ENCODE measurements at places on chromosomes 2 and 18.

DNA sequence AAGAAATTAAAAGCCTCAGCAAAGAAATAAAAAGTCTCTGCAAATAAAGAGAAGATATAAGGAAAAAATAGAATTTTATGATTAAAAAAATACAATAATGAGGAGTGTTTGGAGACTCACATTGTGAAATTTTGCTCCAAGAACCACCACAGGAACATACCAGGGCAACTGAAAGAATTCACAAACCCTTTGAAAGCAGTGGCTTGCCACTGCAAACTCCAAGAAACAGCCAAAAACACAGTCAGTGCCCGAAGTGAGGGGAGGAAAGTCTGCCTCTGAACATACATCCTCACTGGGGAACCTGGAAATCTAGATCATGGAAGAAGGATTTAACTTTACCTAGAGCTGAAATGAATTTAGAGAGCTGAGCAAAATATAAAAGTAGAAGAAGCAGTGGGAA, 33.1 kb downstream of the EVA1A start:
- DNase-seq: no peak

- DNase-seq: no peak
Observed at GRCh38 chr2:80380736-80381135, 76.2 kb upstream of the LRRTM1 start.

- no peak for DNase-seq
Observed at GRCh38 chr2:19480673-19481072, 122.2 kb upstream of the OSR1 start.

DNA sequence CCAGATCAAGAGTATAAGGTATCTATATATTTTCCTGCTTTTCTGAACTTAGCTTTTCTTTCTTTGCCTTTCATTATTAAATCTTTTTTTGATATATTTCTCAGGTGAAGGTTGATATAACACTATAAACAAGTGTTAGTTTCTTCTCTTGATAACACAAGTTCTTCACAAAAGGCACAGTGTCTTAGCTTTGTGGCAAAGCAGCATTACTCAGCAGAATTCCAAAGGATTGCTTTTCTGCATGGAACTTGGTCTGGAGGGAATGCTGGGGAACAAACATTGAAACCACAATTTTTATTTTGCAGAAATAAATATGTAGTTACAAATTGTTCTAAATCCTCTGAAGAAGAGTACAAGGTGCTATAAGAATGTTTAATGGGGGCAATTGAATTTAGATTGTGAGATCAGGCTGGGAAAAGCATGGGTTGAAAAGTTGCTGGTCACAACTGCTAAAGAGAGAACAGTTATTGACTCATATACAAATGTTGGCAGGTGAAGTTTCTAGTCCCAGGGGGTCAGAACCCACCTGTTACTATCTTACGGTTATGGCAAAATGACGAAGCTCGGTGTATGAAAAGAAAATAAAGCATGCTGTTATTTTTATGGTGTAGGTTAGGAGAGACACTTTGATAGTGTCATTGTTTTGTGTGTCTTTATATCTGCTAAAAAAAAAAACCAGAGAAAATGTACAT, 68.2 kb downstream of the UBR3 start:
- no peak for DNase-seq

- no peak for DNase-seq
Observed at GRCh38 chr2:65458999-65459398, 26.6 kb upstream of the SPRED2 start.

- DNase-seq: no peak
Observed at GRCh38 chr2:138212434-138212833, 248.2 kb downstream of the HNMT start.

DNA sequence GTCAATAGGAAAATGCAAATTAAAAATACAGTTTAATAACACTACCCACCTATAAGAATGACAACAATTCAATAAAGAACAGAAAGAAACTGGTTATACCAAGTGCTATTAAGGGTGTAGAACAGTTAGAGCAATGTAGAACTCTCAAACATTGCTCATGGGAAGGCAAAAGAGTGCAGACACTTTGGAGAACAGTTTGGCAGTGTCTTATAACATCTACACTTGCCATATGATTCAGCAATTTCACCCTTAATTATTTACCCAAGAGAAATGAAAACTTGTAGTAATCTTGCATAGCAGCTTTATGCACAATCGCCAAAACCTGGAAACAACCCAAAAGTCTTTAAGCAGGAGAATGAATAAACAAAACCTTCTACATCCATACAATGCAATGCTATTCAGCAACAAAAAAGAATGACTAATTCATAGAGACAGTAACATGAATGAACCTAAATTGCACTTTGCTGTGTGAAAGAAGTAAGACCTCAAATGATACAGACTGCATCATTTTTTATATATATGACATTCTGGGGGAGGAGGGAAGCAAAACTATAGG, 455.2 kb downstream of the THSD7B start:
- DNase-seq: no peak

GRCh38 chr2:72205504-72205881, 57.8 kb upstream of the CYP26B1 start:
- DNase-seq: no peak

- no peak for DNase-seq
Observed at GRCh38 chr18:77486985-77487384, 237.3 kb downstream of the GALR1 start.

DNA sequence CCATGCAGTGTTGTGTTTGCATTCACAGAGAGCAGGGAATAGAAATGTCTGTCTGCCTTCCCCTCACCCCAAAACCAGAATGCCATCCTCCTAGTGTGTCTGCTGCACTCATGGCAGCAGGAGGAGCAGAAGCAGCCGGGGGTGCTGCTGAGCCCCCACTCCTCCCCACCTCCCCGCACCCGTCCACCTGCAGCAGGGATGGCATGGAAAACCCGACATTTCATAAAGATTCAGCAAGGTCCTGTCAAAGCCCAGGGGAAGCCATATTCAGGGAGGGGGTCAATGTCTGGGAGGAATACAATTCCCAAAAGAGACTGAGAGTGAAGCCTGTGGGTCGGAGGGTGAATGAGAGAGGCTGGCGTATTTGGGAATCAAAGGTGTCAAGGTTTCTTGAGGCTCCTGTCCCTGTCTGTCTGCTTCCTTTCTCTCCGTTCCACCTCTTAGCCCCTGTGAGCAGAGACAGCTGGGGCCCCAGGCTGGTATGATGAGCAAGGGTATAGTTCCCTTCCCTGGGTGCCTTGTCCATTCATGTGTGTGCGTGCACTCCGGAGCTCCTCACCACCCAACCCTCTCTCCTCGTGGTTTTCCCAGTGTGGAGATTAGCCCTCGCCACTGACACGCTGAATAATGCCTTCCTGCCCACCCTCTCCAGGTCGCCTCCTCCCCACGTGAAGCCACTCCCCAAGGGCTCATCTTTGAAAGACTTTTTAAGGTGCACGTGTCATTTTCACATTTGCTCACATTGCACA, 133.5 kb upstream of the ZNF236 start:
- no peak for DNase-seq

DNA sequence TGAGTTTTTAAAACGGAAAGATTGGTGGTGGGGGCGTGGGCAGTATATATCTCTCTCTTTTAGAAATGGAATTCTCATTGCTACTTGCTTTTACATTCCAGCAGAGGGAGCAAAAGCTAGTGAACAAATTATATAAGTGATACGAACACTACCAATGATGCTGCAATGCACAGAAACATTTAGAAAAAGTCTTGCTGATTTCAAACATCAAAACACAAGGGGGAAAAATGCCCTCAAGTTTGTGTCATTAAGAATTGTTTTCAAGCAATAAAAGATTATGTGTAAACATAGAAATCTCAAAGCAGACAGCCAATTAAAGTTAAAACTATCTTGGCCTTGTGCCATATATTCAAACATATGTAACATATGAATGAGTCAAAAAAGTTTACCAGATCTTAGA, 296.3 kb upstream of the KCNJ3 start:
- DNase-seq: no peak

DNA sequence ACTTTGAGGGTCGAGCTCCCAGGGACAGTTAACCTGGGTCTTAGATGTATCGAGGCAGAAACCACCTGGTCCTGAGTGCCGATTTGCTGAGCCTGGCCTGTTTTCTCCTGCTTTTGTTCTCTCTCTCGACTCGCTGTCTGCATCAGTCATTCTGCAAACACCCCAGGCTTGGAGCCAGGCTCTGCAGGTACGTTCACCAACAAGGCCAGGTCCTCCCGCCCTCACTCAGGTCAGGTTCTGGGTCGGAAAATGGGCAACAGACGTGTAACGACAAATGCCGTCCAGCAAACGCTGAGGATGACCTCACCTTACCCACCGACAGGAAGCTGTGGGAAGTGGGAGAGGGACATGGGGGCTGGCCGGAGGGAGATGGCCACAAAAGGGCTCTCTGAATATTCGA, 57.7 kb upstream of the PXDN start:
- no peak for DNase-seq

DNA sequence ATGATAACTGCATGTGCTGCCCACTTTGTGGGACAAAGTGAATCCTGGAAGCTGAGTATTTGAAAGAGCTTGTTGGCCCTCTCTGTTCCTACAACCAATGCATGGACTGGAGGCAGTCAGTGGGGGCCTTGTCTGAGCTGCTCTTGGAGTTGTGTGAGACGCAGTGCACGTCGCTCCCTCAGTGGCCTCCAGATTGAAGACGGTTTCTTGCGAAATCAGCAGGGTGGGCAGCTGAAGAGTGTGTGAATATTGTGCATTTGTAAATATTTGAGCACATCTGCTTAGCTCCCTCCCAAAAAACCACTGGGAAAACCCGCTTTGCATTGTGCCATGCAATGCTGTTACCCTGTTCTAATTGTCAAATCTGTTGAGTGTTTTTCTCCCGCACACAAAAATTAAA, 782.8 kb downstream of the PLCL1 start:
- no peak for DNase-seq

DNA sequence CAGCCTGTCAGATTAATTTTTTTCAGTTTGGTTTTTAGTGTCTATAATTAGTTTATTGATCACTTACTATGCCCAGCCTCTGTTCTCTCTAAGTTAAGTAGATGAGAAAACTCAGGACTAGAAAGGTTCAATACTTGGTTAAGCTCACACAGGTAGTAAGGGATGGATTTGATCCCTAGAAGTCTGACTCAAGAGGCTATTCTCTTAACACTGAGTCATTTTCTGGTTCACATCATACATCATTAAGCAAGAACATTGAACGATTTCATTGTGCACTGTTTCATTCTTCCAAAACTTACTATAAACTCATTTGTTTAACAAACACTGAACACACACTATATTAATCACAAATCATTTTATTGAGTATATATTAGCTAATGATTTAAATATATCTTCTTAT, 54.1 kb upstream of the SLC38A11 start:
- no peak for DNase-seq

DNA sequence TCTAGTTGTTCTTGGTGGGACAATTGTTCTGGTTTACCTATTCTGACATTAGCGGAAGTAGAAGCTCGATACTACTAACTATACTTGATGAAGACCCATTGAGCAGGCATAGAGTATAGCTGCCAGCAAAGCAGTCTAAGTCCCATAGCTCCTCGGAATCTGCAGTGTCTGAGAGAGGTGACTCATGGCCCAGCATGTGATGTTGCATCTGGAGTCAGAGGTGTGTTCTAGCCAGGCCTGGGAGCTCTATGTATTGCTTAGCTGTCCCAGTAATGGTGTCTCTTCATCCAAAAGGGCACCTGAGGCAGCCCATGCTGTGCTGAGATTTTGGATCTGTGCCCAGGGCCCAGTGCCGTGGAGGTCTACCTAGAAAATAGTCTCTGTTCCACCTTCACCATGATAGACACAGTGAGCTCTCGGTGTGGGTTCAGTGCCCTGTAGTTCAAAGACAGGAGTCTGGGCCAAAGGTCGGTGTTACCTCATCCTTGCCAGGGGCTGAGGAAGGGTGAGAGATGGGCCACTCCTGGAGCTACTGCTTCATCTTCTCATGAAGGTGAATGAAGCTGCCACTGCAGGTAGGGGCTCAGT, 47.3 kb downstream of the MEX3C start:
- no peak for DNase-seq

DNA sequence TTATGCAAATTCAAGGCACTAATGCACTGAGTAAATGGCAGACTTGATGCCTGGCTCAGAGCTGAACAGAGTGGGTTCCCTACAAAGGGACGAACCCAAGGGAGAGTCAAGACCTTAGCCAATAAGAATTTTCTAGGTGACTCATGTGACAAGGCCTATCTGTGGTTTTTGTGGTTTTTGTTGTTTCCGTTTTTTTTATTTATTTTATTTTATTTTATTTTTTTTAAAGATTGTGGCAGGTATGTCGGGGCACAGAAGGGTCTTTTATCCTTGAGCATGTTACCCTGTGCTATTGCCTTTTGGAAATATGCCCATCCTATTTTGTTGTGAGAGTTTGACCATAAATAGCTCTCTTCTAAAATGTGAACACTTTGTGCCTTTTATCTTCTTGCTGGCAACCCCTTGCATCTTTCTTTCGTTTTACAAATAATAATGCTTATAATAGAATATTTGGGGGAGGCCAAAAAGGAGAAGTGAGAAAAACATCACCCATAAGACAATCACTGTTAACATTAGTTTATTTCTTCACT, 113.4 kb upstream of the AQP4 start:
- DNase-seq: no peak

GRCh38 chr2:199975273-199975895, 20.0 kb downstream of the MAIP1 start:
- DNase-seq: no peak

GRCh38 chr2:19669559-19669958, 232.2 kb downstream of the TTC32 start:
- DNase-seq: no peak

- DNase-seq: no peak
Observed at GRCh38 chr18:70288171-70288850, 534 bp upstream of the SOCS6 start.

DNA sequence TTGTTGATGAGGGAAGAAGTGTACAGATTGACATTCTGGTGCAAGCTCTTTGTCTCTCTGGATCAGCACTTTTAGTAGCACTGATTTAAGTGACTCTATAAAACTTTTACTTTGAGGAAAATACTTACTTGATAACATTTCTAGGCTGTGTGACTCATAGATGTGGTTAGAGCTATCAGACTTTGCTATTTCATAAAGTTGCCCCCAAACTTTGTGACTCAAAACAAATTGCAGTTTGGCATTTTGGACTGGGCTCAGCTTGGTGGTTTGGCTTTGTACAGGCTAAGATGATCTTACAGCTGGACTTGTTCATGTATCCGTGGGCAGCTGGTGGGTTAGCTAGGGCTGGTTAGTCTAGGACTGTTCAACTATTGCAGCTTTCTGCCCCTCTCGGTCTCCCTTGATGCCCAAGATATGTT, 42.1 kb upstream of the GLS start:
- no peak for DNase-seq

DNA sequence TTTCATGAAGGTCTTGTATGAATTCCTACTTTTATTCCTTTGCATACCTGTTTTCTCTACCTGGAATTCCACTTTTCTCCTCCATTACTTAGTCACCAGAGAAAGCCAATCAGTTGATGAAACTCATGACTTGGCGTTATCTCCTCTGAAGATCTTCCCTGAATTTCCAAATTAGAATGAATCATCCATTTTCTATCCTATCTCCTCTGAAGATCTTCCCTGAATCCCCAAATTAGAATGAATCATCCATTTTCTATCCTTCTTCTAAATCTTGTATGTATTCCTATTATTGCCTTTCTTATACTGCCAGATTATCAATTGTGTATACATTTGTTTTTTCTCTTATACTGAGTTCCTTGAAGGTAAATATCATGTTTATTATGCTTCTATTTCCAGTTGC, 440.4 kb downstream of the CCDC85A start:
- DNase-seq: no peak

Measured in stimulated activated CD4-positive, alpha-beta T cell treated with anti-CD3 and anti-CD28 coated beads, Interleukin-2, amount 100 ng/mL, for 24 hours (primary cell).